T-helper 2 cell treated with Interferon-gamma antibody and Interleukin-4, amounts not matched to agents 5 μg/mL and 100 μg/mL, for 36 hours (primary cell): ENCODE measurements at places on chromosomes 11 and 22.

GRCh38 chr22:26328221-26328620 lies 100.8 kb upstream of the ASPHD2 start:
- no peak for DNase-seq

DNA sequence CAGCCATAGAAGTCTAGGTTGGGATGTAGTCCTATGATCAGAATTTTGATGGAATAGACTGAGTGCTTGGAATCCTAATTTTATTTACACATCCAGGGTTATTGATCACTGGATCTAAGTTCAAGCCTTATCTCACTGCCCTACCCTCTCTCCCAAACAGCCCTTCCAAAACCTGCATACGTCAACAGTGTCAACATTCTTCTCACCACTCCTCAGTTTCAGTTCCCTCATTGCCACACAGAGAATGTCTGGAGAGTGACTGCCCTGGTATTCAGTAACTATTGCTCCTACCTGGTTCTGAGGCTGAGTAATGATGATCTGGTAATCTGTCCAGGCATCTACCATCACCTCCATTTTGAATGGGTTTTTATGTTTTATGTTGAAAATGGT lies 60.0 kb downstream of the GLYATL1 start:
- DNase-seq = no peak

GRCh38 chr11:15073361-15074205 lies at the start of gene CALCB:
TSS of gene CALCB (plus strand) at chr11:15073593. CDS start at chr11:15074719, 1,126 bp downstream.
- peak; percentile 24 for DNase-seq

DNA sequence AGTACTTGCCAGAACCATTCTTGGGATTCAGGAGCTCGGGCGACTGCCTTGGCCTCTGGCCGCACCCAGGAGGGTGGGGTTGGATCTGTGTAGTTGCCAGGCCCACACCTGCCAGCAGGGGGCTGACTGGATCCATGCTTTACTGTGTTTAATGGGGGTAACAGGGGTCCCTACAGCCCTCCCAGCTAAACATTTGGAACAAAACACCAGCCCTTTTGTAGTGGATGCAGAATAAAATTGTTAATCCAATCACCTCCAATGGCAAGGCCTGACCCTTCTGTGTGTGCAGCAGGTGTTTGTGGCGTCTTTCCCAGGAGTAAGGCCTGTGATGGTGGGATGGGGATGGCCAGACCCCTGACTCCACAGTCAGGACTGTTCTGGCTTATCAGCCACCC lies 22.5 kb downstream of the SUN2 start:
- no peak for DNase-seq

GRCh38 chr11:65112546-65113360 lies 1.1 kb downstream of the TM7SF2 start:
- DNase-seq = peak; percentile 71

DNA sequence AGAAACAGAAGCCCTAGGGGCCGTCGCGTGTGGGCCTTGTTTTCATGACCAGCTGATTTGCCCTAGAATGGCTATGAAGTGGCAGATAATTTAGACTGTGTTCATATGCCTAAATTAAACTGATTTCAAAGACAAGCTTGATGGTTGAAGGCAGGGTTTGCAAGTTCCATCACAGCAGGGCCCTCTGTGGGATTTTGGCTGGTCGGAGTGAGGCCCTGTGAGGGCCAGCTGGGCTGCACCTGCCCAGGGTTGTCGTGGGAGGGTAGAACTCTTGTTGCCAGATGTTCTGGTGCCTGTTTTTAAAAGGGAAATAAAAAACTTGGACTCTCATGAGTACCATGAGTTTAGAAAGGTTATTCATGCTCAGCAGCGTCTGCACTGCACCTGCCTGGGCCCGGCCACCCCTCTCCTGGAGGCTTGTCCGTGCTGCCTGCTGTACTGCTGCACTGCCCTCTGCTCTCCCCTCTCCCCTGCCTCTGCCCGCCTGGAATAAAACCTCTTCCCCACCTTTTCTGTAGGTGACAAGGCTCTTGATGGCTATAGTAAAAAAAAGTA lies 44.1 kb downstream of the AP2A2 start:
- no peak for DNase-seq

GRCh38 chr22:36439481-36440271 lies 41.8 kb downstream of the TXN2 start:
- DNase-seq = peak; percentile 43

DNA sequence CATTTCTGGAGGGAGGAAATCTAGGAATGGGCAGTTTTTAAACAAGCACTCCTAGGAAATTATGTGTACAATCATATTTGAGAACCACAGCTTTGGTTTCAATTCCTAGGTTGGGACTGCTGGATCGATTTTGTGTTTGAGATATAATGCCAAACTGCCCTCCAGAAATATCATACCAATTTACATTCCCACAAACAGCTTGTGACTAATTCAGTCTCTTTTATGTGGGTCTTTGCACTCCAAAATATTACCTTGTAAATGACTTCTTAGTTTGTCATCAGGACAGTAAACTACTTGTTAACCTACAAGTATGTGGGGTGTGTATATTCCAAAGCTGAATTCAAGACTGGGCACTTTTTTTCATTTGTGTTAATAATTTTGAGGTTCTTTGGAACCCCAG lies 9.8 kb upstream of the BARX2 start:
- DNase-seq = no peak

DNA sequence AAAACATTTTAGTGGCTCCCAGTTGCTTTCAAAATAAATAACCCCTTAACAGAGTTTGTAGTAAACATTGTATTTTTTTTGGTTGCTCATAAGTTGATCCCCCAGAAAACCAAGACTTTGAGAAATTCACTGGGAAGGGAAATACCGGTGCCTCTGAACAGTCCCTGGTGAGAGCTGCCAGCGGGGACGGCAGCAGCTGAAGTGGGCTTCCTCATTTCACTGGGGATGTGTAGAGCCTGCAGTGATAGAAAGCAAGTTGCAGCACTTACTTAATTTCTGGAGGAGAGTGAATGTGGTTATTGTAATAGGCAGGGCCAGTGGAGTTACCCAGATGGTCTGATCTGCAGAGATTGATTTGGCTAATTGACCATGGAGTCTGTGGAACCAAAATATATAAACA lies 18.6 kb upstream of the MCHR1 start:
- DNase-seq = no peak

GRCh38 chr11:67357831-67358670 lies 4.7 kb upstream of the POLD4 start:
- no peak for DNase-seq

- DNase-seq = no peak
These were observed 211.7 kb downstream of the FAM76B start for GRCh38 chr11:95577716-95578460.
